Mucosa of gallbladder (tissue), 1 donor: ENCODE measurements at places on chromosomes 13 and 19. TPM values are rescaled to one million over a fixed set of nuclear protein-coding genes. Genes with fewer than 3 reads are reported as not detected.

Gene IGFL2
- not detected for total RNA-seq

Gene TBXA2R
- 4.9 TPM for total RNA-seq

Gene SH2D3A
- total RNA-seq: 28.2 TPM

Gene TMEM59L
- 10.9 TPM for total RNA-seq

Gene LSR
- total RNA-seq: 229 TPM

Gene EPSTI1
- total RNA-seq: 9.0 TPM

Gene CERS1
- 1.8 TPM for total RNA-seq

Gene NLRP7
- total RNA-seq: not detected

Gene PPP1R37
- total RNA-seq: 83.4 TPM

Gene GNG7
- 12.4 TPM for total RNA-seq

Gene CDC42EP5
- 14.9 TPM for total RNA-seq

Gene FCHO1
- total RNA-seq: 19.8 TPM

Gene MAMSTR
- total RNA-seq: 1.6 TPM

Gene CYP2F1
- not detected for total RNA-seq

Gene SLC25A15
- total RNA-seq: 11.8 TPM

Gene BEST2
- total RNA-seq: not detected

Gene ZNF296
- total RNA-seq: 2.3 TPM

Gene TEX101
- not detected for total RNA-seq

Gene CATSPERD
- total RNA-seq: not detected

Gene GPC5
- total RNA-seq: 2.2 TPM

Gene KEAP1
- 81.7 TPM for total RNA-seq

Gene IFNL2
- total RNA-seq: not detected

Gene CEACAM3
- 0.78 TPM for total RNA-seq

Gene HSH2D
- total RNA-seq: 14.0 TPM

Gene KATNAL1
- 16.4 TPM for total RNA-seq

Gene RXFP2
- not detected for total RNA-seq

Gene GNG8
- not detected for total RNA-seq

Gene APOE
- 435 TPM for total RNA-seq

Gene NCAN
- not detected for total RNA-seq

Gene MEGF8
- 32.8 TPM for total RNA-seq

Gene ATP4B
- not detected for total RNA-seq

Gene SHC2
- total RNA-seq: 139 TPM
